Stimulated activated CD8-positive, alpha-beta memory T cell treated with anti-CD3 and anti-CD28 coated beads, Interleukin-15, amount 100 ng/mL, for 48 hours (primary cell): ENCODE measurements at places on chromosomes 16 and 17.
A peak's percentile ranks its signal among the peaks of the same experiment; 100 is the strongest.

GRCh38 chr17:16584273-16584995, 15.4 kb upstream of the ZNF287 start:
- DNase-seq: peak; percentile 86

DNA sequence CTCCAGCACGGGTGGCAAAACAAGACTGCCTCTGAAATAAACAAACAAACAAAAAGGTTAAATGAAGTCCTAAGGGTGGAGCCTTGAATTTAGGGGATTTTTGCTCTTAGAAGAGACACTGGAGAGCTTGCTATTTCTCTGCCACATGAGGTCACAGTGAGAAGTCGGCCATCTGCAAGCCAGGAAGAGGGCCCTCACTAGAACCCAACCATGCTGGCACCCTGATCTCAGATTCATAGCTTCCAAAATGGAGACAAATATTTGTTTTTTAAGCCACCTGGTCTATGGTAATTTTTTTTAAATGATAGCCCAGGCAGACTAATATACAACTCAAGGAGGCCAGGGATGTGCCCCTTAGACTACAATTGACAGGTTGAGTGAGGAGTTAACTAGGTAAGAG, 255.5 kb downstream of the XYLT1 start:
- DNase-seq: no peak

DNA sequence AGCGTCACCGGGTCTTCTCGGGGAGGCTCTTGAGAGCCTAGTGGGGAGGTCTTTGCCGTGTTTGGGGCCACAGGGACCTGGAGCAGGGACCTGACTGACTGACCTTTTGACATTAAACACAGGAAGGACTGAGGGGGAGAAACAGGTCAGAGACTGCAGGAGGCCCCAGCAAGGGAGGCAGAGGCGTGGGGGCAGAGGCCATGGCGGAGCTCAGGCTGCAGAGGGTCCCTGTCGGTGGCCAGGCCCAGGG, 41.6 kb upstream of the GSE1 start:
- no peak for DNase-seq

DNA sequence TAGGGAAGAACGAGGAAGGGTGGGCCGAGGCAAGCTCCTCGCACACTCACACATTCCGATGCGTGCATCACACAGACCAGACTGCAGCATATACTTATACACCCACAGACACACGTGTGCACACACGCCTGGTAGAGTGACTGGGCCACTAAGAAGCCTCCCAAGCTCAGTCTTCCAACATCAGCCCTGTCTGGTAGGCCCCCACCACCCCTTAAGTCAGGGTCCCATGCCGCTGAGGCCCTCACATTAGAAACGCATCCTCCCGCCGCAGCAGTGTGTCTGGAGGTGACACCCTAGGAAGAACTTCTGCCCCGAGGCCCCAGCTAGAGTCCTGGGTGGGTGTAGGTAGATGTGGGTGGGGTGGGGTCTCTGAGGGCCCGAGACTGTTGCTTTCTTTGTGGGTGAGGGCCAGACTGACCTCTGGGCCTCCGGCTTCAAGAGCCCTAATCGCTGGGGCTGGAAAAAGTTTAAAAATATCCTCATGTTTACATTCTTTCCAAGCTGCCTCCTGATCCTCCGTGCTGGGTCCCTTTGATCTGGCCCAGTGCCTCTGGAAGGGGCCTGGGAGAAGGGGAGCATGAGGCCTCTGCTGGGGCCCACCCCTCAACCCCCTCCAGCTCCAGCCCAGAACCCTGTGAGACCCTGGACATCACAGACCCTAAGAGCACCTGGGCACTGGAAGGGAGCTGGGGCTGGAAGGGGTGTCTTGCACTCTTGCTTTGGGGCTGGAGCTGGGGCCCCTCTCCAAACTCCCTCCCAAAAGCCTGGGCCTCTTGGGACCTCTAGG, 13.6 kb downstream of the CDH16 start:
- no peak for DNase-seq

GRCh38 chr17:35214631-35215273, 20.6 kb upstream of the SLC35G3 start:
- peak; percentile 25 for DNase-seq

- DNase-seq: no peak
Measured at GRCh38 chr16:56773532-56773931, 43.6 kb downstream of the NUP93 start.

GRCh38 chr16:22198547-22199293, 7.4 kb upstream of the EEF2K start:
- no peak for DNase-seq

- DNase-seq: no peak
Measured at GRCh38 chr17:75032720-75033280, 14.0 kb downstream of the ATP5PD start.

DNA sequence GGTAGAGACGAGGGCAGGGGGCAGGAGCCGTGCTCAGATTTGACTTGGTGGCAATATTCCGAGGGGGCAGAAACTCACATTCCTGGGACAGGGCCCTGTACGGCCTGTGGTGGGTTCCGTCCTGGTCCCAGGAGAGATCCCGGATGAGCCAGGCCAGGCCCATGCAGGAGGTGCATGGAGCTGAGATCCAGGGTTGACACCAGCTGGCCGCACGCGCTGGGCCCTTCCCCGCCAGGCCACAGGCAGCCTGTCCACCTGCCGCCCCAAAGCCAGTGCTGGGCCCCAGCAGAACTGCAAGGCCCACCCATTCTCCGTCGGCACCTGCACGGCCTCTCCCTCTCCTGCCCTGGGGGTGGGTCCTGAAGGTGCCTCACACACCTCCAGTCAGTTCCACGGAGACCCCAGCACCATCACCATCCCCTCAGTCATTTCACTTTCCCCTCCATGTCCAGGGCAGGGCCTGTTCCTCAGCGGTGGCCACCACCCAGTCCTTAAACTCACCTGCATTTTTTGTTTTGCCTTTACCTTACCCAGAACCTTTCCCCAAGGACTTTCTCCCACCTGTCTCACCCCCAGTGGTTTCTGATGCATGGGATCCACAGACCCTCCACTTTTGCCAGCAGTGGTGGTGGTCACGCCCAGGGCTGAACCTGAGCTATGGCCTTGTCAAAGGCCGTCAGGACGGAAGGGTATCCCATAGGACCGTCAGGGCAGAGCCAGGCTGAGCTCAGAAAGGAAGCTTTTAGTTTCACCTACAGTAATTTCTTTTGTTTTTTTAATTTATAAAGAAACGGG, 25.1 kb upstream of the CDH15 start:
- DNase-seq: no peak

DNA sequence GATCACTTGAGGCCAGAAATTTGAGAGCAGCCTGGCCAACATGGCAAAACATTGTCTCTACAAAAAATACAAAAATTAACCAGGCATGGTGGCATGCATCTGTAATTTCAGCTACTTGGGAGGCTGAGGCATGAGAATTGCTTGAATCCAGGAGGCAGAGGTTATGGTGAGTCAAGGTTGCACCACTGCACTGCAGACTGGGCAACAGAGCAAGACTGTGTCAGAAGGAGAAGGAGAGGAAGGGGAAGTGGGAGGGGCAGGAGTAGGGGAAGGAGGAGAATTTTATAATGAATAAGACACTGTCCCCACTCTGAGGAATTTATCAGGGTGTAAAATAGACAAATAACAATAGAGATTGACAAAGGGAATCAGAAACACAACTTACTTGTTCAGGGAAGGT, 440.6 kb upstream of the DYNLRB2 start:
- DNase-seq: no peak

DNA sequence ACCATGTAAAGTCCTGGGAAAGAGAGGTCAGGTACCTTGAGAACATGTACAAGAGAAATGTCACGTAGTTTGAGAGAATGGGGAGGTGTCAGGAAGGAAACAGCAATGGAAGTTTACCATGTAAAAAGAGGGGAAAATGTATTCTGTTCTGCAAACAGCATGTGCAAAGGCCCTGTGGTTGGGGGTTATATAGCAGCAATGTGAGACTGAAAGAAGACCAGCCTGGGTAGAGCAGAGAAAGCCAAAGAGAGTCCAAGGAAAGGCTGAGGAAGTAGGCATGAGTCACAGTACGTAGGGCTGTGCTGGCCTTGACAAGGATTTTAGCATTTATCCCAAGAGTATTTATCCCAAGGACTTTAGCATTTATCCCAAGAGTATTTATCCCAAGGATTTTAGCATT, 141.3 kb upstream of the CACNG3 start:
- no peak for DNase-seq

DNA sequence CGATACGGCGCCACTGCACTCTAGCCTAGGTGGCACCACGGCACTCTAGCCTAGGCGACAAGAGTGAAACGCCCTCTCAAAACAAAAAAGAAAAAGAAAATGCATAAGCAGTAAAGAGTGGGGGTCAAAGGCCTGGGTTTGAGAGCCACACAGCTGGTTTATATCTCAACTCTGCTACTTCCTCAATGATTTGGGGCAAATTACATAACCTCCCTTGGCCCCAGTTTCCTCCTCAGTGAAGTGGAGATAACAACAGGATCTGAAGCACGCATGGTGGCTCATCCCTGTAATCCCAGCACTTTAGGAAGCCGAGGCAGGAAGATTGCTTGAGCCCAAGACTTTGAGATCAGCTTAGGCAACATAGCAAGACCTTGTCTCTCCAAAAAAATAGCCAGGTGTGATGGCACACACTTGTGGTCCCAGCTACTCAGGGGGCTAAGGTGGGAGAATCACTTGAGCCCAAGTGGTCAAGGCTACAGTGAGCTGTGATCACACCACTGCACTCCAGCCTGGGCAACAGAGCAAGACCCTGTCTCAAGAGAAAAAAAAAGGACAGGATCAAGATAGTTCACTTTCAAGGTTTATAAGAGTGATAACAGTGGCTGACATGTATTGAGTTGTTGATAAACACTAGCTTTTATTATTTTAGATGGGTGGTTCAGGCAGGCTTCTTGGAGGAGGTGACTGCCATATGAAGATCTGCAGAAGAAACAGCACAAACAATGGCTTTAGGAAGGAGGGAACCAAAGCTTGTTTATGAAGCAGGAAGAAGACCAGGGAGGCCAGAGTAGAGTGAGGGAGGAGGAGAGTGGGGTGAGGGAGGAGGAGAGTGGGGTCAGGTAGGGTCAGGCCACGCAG, 8.5 kb upstream of the COG1 start:
- no peak for DNase-seq

DNA sequence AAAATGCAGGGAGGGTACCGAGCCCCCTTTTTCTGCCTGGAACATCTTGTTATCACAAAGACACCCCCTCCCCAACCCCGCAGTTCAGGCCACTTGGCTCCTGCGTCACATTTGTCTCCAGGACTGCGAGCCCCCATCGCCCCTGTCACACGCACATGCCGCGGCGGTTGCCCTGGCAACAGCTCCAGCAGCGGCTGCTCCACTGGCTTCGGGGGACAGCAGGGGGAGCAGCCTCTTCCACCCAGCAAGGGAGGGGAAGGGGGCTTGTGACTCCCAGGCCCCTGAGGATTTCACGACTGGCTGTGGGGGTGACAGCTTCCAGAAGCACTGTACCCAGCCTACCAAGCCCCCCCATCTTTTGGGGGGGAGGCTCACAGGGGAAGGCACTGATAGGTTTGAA, 2.6 kb downstream of the BAIAP3 start:
- DNase-seq: no peak
